ENCODE measurements at places on chromosomes 13 and 19. TPM values are rescaled to one million over a fixed set of nuclear protein-coding genes. Genes with fewer than 3 reads are reported as not detected.

DNA sequence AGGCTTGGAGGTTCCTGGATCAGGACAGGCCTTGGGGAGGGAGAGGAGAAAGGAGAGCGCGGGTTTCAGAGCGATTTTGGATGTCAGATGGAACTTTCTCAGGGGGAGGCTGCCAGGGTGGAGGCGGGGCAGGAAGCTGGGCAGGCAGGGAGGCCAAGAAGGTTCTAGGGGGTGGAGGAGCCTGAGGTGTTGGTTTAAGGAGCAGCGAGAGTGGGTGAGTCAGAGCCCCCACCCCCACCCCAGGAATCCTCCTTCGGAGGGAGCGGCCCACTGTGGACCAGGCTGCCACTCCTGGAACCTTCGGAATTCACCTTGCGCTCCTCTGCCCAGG, 15.9 kb upstream of the NOP53 start:
- DNase-seq, result peak; percentile 41

DNA sequence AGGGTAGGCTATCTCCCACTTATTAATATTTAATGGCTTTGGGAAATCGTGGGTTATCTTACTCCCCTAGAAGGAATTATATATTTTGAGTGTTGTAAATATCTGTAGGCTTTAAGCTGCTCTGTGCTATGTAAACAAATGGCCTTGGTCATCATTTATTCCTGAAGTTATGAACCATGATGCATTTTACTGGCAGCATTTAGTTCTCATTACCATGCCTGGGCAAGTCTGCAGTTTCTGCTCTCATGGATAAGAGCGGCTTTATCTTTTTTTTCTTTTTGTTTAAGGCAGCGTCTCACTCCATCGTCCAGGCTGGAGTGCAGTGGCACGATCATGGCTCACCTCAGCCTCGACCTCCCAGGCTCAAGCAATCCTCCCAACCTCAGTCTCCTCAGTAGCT, 156.1 kb downstream of the IRS2 start:
- DNase-seq, result no peak

Gene FXYD1
- 0.26 TPM for total RNA-seq

- no peak for DNase-seq
Observed at GRCh38 chr19:14472202-14472938, 2.8 kb downstream of the PTGER1 start.

GRCh38 chr19:49362048-49362928, at the start of gene TEAD2:
TSS of gene TEAD2 (minus strand) at chr19:49362416. CDS start at chr19:49360075, 2,341 bp downstream.
- DNase-seq, result no peak

- DNase-seq, result no peak
Observed at GRCh38 chr13:68748038-68748437, 1359.6 kb upstream of the ATXN8OS start.

- no peak for DNase-seq
Observed at GRCh38 chr13:30129411-30129810, 177.9 kb downstream of the KATNAL1 start.

Gene PNMA8B
- total RNA-seq, result 0.11 TPM

GRCh38 chr13:74136084-74136658, 2.0 kb upstream of the KLF12 start:
- DNase-seq, result no peak

DNA sequence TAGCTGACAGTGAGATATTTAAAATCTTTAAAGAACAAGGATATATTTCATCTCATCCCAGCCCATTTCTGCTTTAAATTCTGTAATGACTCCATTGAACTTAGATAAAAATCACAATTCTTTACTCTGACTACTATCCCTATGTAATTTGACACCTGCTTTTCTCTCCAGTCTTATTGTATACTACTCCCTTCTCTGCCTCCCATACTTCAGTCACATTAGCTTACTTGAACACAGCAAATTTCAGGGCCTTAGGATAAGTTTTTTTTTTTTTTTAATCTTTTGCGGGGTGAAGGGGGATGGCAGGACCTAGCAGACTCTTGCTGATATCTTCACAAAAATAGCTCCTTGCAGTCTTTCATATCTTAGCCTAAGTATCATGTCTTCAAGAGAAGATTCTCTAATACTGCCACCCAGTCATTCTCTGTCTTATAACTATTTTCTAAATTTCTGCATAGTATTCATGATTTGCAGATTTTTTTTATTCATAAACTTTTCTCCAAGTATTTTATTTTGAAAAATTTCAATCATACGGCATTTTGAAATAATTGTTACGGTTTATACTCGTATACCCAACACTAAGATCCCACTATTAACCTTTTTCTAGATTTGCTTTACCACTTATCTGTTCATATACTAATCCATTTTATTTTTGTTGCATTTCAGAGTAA, 151.4 kb downstream of the PCCA start:
- no peak for DNase-seq

DNA sequence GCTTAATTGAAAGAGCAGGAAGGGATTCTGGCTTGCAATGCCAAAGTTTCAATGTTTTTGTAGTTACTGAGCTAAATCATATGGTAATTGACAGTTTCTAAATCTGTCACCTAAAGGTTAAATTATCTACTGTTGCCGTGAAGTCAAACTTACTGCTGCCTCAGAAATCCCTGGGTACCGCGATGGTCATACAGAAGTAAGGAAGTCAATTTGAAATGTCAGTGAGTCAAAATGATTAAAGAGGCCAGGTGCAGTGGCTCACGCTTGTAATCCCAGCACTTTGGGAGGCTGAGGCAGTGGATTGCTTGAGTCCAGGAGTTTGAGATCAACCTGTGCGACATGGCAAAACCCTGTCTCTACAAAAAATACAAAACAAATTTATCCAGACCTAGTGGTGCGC, 48.8 kb upstream of the TPM4 start:
- no peak for DNase-seq

DNA sequence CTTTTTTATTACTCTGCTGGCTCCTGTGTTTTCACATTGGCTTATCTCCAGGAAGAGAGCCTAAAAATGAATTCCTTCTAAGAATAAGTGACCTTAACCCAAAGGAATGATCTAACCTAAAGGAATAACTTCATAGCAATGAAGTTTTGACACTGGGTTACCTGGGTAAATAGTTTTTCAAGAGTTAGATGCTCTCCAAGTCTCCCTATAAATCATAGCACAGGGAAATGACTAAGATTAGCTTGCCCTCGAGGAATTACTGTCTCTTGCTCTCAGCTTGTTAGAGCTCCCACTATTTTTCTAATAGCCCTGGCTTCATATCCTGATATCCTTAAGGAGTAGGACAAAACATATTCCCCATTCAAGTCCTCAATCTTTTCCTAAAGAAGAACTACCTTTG, 66.3 kb downstream of the SPRY2 start:
- DNase-seq, result no peak

Gene NLRP5
- total RNA-seq, result not detected

GRCh38 chr19:38434549-38435051, 1.1 kb downstream of the RYR1 start:
- no peak for DNase-seq

DNA sequence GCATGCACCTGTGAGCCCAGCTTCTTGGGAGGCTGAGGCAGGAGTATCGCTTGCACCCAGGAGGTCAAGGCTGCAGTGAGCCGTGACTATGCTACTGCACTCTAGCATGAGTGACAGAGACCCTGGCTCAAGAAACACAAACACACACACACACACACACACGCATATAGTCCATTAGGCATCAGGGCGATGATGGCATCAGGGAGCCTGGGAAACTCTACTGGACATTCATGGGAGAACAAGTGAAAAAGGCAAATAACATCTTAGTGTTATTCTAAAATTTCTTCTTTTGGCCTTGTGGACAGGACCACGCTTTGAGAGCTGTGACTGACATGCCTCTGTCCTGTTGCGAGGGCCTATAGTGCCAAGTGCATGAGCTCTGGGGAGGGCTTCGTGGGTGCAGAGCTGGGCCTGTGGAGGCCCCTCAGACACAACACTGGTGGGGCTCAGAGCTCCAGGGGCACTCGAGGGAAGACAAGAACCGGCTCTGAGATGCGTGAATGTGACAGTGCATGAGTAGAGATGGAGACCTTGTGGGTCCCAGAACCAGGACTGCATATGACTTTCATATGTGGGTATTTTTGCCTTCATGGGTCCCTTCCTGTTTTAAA, 8.0 kb upstream of the USF2 start:
- no peak for DNase-seq

DNA sequence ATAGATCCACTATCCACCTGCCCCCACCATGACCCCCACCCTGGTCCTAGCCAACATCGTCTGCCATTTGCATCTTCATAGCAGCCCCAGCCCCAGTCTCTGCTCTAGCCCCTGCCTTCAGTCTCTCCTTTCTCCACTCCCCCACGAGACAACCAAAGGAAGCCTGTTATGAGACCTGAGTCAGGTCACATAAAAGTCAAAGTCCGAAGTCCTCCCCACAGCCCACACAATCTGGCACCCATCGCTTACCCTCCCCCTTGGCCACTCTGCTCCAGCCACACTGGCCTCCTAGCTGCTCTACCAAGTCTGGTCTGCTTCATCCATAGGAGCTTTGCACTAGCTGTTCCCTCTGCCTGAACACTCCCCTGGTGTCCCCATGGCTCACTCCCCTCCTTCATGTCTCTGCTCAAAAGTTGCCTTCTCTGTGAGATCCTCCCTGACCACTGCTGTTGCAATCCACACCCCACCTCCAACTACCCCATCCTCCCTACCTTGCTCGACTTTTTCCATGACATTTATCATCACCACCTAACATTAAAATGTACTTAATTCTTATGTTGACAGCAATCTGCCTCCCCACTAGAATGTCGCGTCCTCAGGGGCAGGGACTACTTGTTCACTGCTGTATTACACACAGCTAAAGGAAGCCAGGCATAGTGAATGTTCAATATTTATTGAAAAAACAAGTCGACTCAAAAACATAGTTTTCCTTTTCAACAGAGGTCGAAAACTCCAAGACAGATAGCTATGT, 1.2 kb upstream of the PLEKHG2 start:
- DNase-seq, result no peak

Gene FGF9
- total RNA-seq, result not detected

DNA sequence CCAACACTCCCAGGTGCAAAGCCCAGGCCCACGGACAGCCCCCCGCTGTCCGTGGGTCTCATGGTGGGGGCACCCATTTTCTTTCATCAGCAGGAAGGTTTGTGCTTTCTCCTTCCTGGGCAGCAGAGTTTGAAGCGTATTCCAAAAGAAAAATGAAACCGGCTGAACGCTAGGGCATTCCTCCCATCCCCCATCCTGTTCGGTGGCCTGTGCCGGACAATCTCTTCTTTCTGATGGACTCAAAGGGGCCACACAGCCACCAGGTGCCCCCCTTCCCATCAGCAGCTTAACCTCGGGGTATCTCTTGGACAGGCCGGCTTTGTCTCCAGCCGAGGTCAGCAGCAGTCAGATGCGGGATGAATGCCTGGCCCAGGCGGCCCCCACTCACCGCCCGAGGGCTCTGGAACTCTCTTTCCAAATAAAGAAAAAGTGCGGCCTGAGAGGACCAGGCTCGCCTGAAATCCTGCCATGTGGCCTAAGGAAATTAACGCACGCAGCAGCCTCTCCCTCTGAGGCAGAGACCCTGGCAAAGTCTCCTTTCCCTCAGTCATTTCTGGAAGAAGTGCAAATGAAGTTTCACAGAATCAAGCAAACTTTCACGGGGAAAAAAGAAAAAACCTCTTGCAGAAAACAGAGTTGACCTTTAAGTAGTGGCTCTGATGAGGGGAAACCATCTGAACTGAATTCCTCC, 67.8 kb downstream of the RASA3 start:
- DNase-seq, result no peak

Gene ZNF30
- total RNA-seq, result 5.0 TPM

DNA sequence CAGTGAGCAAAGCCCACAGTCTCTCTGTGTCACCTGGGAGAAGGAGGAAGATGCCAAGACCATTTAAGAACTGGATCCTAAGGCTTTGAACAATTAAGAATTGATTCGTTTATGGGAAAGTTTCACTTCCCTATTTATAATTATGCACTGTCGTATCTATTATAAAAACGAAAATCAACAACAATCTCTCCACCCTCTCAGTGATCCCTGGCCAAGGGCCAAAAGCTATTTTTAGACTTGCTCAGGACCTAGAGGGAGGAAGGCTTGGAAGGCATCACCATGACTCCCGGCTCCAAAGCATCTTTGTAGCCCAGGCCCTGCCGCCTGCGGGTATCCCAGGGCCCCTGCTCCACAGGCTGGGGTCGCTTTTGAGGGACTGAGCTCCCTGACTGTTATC, 1.3 kb downstream of the RHPN2 start:
- no peak for DNase-seq

- DNase-seq, result no peak
Observed at GRCh38 chr13:96817336-96817941, 176.8 kb downstream of the OXGR1 start.

DNA sequence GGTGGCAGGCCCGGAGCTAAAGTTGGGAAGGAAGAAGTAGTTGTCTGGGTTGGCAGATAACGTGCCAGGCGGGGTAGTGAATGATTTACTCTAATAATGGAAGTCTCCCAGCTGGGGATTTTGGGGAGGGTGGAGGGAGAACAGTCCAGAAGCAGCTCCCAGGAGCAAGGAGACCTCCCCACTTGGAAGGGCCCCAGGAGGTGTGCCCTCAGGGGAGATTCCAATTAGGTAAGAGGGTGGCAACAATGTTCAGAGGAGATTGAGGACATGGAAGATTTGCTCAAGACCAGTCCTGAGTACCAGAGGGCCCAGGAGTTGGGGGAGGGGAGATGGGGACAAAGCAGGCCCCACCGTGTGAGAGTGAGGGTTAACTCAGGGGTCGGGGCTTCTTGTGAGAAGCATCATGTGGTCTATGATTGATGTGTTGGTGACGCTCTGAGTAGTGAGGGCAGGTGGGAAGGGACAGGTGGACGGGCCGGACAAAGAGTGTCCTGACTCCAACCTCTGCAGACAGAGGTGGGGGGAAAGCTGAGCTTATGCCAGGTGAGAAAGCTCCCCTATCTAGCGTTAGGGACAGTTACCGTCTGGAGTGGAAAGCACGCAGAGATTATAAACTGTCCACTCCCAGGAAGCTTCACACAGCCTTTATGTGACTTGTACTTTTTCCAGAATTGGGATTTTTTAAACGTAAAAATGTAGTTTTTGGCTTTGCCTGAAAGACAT, 3.5 kb downstream of the SPINT2 start:
- no peak for DNase-seq

Gene CYP4F2
- not detected for total RNA-seq

DNA sequence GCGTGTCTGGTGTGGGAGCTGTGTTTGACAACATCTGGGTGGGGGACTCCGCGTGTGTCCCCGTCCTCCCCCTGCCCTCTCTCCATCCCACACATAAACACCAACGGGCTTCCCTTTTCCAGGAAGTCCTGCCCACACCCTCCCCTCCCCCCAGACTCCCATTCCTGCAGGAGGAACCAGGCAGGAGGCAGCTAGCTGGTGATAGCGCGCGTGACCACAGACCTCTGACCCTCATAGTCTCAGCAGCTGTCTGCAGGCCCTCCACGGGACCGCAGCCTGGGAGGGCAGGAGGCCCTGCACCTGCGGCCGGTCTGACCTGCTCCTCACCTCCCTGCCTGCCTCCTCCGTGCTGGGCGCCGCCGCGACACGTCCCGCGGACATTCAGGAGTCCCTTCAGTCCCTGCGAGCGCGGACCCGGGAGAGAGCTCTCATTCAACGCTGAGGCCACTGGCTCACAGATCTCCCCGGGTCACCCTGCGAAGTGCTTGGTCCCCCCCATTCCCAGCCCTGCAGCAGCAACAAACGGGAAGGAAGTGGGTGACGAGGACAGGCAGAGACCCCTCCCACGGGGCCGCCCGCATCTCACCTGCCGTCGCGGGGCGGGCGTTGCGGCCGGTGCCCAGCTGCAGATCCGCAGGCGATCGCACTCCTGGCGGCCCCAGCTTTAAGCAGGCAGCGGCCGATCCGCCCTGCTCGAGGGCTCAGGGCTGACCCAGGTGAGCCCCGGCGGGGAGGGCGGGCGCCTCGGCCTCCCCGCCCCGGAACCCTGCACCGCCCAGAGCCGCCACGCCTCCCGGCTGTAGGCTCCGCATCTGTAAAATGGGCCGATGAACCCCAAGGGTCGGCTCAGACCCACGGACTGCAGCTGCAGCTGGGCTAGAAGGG, 1.1 kb upstream of the ACP5 start:
- DNase-seq, result no peak

Gene IQCN
- total RNA-seq, result 0.07 TPM

Gene LILRB3
- total RNA-seq, result not detected

Gene KCTD12
- 94.3 TPM for total RNA-seq

Data from pulmonary artery endothelial cell (primary cell).